ENCODE measurements at places on chromosomes 13 and 19.

DNA sequence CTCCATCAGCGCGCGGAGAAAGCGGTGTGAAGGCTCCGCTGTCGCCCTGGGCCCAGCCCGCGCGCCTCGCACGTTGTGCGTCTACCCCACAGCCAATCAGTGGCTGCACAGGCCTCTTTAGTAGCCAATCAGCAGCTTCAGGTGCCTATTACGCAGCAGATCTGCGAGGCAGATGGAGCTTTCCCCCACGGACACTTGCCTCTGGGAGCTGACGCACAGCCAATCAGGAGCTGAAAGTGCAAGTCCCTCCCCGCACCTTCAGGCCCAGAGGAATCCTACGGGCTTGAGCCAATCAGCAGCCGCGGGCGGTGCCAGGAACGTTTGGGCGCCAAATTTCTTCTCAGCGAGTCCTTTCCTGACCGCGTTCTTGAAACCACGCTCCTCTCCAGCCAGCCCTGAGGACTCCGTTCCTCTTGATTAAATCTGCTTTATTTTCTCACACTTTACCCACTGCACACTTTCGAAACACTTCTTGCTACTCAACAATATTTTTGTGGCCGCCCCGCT lies 39.9 kb downstream of the SIGLEC7 start:
- no peak for DNase-seq

DNA sequence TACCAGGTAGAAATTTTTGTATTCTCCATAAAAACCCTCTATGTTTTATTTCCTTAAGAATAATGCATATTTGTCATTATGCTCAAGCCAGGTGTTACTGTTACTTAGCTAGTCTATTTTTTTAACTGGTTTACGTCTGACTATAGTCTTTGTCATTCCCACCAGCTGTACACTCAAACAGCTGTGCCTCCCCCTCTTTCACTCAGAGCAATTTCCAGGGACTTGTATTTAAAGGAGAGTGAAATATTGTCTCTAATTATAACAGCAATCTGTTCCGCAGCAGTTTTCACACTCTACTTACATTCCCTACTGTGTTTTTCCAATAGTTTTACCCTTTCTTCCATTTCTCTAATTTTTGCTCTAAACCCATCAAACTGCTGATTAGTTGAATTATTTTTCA lies 813.6 kb upstream of the MIR17HG start:
- no peak for DNase-seq

DNA sequence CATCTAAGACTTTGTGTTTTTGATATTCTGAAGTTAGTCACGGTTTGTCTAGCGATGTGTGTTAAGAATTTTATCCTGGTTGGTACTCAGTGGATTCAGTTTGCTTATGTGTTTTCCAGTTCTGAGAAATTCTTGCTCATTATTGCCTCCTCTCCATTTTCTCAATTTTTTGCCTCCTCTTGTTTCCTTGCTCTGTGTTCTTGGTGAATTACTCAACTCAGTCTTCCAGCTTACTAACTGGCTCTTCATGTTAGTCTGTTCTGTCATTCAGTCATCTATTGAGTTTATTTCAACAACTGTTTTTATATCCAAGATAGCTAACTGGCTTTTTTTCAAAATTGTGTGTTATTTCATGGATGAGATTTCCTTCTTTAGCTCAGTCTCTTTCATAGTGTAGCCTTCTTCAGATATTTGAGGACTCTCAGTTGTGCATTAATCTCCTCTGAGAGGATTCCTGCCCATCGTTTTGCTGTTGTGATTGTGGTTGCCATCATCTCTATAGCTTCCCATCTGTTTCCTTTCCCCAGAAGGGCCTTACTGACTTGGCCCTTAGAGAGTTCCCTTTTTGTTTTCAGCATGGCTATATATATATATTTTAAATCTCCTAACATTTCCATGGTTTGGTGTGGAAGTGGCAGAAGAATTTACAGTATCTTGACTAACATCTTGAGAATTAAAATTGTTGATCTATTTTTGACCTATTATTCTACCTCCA lies 6.2 kb downstream of the SETDB2 start:
- no peak for DNase-seq

- no peak for DNase-seq
Observed at GRCh38 chr13:26477681-26478080, 79.8 kb upstream of the WASF3 start.

- DNase-seq = peak; percentile 54
Observed at GRCh38 chr19:38596057-38596981, 21.4 kb downstream of the MAP4K1 start.

- no peak for DNase-seq
Observed at GRCh38 chr13:65971541-65971940, 1258.6 kb downstream of the PCDH9 start.

DNA sequence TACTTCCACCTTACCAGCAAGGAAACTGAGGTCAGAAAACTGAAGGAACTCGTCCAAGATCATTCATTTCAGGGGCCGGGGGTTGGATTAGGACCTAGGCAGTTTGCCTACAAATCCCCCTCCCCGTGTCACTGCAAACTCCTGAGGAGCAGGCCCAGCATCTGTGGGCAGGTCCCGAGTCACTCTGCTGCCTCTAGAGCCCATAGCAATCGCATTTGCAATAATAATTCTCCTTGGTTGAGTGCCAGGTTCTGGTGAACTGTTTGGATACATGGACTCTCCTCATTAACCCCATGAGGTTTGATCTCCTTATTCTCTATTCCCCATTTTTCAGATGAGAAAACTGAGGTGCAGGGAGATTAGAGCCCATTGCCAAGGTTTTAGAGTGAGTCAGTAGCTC lies 903 bp downstream of the PIN1 start:
- peak; percentile 54 for DNase-seq

- no peak for DNase-seq
Observed at GRCh38 chr13:59603646-59604045, 560.1 kb downstream of the DIAPH3 start.
